PC-3 (cell line): ENCODE measurements at places on chromosomes 13 and 19.

- DNase-seq: no peak
Measured at GRCh38 chr13:29540799-29541198, 54.7 kb downstream of the SLC7A1 start.

GRCh38 chr19:3950871-3951861, 18.3 kb downstream of the NMRK2 start:
- no peak for DNase-seq

GRCh38 chr19:23993440-23993839, 78.8 kb downstream of the ZNF726 start:
- DNase-seq: peak; percentile 17

GRCh38 chr13:41944635-41945397, 16.1 kb downstream of the VWA8 start:
- peak; percentile 20 for DNase-seq

GRCh38 chr13:94313321-94313910, 166.1 kb downstream of the DCT start:
- no peak for DNase-seq

DNA sequence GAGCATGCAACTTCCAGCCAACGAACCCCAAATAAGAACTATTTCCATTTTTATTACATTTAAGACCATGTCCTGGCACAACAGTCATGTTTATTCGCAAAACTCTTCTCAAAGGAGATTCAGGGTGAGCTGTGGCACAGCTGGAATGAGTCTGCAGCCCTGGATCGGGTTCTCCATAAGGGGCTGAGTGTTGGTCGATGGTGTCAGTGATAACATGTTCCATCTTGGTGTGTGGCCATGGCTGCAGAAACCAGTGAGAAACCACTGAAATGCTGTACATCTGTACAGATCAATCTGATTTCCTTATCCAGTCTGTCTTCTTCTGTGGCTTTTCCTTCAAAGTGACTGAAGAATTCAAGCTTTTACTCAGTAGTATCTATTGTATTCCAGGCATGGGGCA, 15.2 kb downstream of the FAM124A start:
- no peak for DNase-seq

DNA sequence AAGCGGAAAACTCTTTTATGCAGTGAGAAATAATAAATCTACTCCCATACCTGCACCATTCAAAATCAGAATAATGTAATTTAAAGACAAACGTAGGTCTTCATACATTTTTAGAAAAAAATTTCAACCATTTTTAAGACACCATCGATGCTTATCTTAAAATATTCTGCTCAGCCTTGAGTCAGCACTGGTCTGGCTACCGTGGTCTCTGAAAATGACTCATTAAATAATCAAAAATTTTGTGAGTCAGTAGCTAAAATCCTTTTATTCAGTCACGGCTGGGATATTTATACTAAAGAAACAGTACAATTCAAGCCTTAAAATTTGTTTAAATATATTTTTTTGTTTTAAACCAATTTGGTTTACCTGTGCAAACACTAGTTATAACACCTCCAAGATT, 2862.8 kb upstream of the PCDH20 start:
- DNase-seq: peak; percentile 80

GRCh38 chr13:112450904-112451240, 74.7 kb downstream of the SPACA7 start:
- no peak for DNase-seq

GRCh38 chr13:51999510-51999911, 11.7 kb downstream of the ATP7B start:
- DNase-seq: peak; percentile 38

DNA sequence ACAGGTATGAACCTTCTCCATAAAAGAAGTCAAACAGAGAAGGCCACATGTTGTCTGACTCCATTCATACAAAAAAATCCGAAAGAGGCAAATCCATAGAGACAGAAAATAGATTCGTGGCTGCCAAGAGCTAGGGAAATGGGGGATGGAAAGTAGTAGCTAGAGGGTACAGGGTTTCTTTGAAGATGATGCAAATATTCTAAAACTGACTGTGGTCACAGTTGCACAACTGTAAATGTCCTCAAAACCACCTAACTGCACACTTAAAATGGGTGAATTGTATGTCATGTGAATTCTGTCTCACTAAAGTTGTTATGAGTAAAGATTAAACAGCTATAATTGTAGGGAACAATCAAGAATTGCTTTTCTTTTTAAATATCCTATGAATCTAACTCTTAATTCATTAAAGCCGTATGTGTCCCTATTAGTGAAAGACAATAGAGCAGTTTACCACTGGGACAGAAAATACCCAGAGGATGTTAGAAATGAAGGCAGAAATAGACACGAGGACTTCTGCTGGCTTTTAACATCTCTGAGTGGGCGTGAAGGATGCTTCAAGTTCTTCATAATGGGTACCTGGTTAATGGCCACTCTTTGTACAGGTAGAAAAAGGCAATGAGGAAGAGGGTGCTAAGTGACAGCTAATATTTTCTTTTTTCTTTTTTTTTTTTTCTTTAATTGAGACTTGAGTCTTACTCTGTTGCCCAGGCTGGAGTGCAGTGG, 21.2 kb downstream of the INSR start:
- no peak for DNase-seq

DNA sequence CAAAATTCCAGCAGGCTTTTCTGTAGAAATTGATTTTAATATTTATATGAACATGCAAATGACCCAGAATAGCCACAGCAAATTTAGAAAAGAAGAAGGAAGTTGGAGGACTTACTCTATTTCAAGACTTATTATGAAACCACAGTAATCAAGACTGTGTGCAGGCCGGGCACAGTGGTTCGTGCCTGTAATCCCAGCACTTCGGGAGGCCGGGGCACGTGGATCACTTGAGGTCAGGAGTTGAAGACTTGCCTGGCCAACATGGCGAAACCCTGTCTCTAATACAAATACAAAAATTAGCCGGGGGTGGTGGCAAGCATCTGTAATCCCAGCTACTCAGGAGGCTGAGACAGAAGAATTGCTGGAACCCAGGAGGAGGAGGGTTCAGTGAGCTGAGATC, 6.0 kb upstream of the FFAR2 start:
- no peak for DNase-seq

GRCh38 chr19:50480281-50481111, 3.8 kb upstream of the GARIN5A start:
- no peak for DNase-seq

DNA sequence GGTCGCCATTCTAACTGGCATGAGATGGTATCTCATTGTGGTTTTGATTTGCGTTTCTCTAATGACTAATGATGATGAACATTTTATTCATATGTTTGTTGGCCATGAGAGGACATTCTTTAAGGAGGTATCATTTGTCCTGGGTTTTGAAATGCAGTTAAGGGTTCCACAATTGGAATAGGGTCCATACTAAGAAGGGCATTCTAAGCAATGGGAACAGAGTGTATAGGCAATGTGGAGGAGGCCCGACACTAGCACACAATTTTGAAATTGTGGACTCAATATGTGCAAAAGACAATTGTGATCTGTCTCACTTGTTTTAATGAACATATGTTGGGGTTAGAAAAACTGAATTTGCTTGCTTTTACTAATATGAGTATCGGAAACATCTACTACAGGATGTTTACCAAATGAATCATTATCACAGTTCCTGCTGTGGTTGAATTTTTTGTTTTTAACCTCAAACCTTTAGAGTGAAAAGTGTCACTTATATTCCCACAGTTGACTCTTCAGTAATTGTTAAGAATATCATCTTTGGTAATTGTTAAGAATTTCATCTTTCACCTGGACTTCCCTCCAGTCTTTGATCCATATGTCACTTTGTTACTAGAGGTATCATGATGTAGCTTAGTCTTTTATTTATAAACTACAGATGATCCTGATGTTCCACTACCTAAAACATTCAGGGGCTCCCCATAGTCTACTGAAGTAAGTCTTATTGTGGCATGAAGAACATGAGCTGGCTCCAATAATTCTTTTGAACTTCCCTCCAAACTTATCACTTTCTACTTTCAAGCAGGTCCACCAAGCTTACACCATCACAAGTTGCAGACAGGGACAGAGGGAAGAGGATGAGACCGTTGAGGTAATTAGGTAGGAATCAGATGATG, 109.7 kb upstream of the KLF12 start:
- peak; percentile 73 for DNase-seq

DNA sequence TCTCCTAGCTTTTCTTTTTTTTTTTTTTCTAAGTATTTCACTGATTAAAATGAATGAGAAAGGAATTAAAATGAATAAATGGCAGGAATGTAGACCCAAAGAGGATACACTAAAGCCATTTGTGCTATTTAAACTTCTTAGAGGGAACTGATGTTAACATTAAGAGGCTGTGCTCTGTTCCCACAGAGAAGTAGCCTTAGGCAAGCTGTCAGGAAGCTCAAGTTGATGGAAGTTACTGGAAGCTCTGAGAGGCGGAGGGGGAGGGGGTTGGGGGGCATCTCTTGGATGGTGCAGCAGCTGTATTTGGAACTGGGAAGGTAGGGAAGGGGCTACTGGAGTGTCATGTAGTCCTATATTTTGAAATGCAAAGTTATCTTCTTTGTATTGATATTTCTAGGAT, 168.2 kb downstream of the DNAJC15 start:
- DNase-seq: no peak

- DNase-seq: no peak
Measured at GRCh38 chr19:9132422-9132821, 5.7 kb upstream of the OR7G3 start.

- peak; percentile 86 for DNase-seq
Measured at GRCh38 chr13:108915634-108916512, 286.5 kb downstream of the MYO16 start.

DNA sequence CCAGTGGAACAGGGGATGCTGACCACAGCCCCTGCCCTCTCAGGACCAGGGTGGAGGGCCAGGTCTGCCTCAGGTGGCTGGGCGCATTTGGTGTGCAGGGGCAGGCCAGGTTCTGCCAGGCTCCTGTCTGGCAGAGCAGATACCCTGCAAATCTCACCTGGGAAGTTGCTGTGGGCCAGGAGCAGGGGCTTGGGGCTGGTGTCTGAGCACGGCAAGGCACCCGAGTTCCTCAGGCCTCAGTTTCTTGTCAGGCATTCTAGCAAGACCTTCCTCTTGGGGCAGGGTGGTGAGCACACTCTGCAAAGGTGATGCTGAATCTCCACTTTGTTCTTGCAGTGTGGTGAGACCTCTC, 1.1 kb downstream of the CRTC1 start:
- no peak for DNase-seq

DNA sequence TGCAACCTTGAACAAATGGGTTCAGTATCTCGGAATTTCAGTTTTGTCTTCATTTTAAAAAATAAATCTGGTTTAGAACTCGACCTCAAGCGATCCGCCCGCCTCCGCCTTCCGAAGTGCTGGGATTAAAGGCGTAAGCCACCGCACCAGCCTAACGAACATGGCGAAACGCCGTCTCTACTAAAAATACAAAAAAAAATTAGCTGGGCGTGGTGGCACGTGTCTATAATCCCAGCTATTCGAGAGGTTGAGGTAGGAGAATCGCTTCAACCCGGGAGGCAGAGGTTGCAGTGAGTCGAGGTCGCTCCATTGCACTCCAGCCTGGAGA, 571 bp downstream of the ZNF302 start:
- no peak for DNase-seq

DNA sequence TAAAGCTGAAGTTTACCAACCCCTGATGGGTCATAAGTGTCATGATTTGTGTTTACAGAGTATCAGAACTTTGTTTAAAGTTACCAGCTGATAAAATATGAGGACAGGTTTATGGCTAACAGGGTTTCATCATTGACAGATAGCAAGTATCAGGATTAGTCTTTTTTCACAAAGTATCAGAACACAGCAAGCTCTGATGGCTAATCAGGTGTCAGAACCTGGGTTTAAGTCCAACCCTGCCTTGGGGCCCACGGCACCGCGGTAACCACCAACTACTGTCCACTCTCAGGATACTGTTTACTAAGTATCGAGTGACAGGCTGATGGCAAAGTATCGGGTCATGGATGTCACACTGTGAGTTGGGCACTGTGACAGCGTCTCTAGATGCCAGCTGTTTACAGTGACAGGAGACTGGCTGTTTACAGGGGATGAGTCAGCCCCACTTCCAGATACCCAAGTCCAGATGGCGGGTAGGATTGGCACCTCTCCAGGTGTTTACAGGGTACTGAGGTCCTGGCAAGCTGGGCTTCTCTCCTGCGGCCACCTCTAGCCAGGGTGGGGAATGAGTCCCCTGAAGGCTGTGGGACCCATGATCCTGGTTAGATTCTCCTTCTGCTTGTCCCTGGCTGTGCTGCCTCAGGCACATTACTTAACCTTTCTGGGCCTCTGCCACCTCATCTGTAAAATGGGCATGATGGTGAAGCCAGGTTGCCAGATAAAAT, 21.8 kb downstream of the ARRDC2 start:
- peak; percentile 91 for DNase-seq

GRCh38 chr13:113337556-113337955, 26.4 kb downstream of the GRTP1 start:
- peak; percentile 6 for DNase-seq

GRCh38 chr19:44615863-44616247, 2.5 kb downstream of the IGSF23 start:
- no peak for DNase-seq

- DNase-seq: no peak
Measured at GRCh38 chr13:86399572-86399971, 600.4 kb upstream of the SLITRK6 start.

- no peak for DNase-seq
Measured at GRCh38 chr13:42221121-42221765, 50.7 kb upstream of the AKAP11 start.

DNA sequence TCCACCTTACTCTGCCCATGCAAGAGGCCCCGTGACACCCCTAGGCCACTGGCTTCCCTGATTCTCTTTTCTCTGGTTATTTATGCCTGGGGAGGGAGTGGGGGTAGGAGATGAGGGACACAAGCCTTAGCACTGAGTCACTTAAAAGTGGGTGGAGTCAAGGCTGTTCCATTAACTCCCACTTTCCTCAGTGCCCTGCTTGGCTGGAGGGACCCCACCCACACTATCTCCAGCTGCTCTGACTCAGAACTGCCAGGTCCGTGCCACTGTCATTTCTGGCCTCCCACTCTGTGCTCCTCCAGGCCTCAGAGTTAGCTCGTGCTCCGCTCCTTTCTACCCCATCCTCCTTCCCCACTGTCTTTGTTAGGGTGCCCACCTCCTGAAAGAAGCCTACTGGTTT, 113.4 kb upstream of the UQCRFS1 start:
- no peak for DNase-seq

GRCh38 chr19:46601318-46602224, at the start of gene CALM3:
Gene CALM3 (plus strand): TSS chr19:46601330. CDS start chr19:46601435, 105 bp downstream.
- no peak for DNase-seq

DNA sequence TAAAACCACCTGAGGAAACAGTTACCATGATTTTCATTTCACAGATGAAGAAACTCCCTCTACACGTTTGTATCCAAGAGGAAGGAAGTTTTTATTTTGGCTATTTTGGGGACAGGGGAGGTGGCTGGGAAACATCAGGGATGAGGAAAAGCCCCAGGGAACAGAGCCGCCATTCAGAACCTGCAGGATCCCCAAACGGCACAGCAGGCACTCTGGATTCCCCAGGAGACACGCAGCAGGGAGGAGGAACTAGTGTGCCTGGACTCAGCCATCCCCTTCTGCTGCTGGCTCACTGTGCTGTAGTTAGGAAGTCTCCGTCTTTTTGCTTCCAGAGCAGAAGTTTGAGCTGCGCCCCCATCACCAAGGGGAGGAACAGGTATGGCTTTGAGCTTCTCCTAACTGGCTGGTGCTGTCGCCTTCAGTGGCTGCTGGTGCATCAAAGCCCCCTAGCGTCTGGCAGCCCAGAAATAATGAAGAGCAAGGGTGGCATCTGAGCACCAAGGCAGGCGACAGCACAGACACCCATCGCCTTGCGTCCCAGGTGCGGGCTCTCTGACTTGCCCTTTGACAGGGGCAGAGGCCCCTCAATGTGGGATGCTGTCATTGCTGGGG, 4.2 kb downstream of the NAPA start:
- DNase-seq: no peak
